ENCODE measurements at places on chromosomes 7 and 10.

DNA sequence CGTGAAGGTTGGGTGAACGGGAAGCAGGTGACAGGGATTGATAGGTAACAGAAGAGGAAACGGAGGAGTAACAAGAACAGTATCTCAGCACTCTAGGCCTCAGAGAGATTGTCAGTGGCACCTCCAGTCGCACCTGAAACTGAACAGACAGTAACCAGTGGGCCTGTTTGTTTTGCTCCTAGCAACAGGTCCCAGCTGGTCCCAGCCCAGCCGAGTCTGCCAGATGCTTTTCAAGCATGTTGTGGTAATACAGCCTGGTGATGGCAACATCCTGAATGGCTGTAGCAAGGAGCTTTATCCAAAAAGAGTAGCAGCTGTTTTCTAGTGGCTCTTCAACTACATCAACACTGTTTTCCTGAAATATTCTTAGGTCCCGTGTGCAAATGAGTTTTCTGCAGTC lies 4.7 kb downstream of the CACNB2 start:
- peak; percentile 3 for DNase-seq

DNA sequence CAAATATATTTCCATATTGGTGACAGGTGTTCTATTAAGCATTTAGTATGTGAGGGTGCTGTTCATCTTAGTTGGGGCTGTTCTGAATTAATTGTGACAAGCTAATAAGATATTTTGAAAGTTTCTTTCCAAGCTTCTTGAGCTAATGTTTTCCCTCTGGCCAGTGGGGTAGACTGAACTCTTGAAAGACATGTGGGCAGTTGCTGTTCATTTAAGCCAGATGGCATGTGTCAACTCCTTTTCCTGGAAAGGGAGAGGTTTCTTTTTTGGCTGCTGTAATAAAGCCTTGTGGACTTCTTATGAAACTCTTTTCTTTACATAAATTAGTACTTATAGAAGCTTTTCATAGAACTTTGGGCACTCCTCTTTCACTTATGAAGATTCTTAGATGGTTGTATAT lies 21.7 kb downstream of the RAB18 start:
- no peak for DNase-seq

DNA sequence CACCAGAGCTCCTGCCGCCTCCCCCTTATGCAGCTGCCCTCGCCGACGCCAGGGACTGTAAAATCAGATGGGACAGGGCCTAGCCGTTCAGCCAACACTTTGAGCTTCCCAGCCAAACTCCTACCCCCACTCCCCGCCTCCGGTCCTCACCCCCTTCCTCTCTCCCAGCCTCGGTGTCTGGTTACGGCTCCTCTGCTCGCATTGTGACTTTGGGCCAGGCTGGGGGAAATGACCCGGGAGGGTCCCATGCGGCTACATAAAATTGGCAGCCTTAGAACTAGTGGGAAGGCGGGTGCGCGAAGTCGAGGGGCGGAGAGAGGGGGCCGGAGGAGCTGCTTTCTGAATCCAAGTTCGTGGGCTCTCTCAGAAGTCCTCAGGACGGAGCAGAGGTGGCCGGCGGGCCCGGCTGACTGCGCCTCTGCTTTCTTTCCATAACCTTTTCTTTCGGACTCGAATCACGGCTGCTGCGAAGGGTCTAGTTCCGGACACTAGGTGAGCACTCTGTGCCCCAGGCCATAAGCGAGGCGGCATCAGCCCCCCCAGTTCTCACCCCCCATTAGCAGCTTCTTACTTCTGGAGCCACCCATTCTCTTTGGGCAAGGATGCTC lies at the start of gene KAZALD1:
Gene KAZALD1, plus strand, starts transcription at position 366 of the 608 bp plus-strand sequence. CDS start 604 bp downstream, outside the sequence.
- DNase-seq: peak; percentile 92

- no peak for DNase-seq
Measured at GRCh38 chr7:125877246-125877645, 947.6 kb upstream of the POT1 start.

GRCh38 chr10:95783741-95784140 lies 27.8 kb downstream of the ENTPD1 start:
- DNase-seq: no peak

- peak; percentile 24 for DNase-seq
Measured at GRCh38 chr10:86857128-86857721, 100.2 kb downstream of the MMRN2 start.

GRCh38 chr10:77325233-77325537 lies 312.4 kb downstream of the KCNMA1 start:
- no peak for DNase-seq

DNA sequence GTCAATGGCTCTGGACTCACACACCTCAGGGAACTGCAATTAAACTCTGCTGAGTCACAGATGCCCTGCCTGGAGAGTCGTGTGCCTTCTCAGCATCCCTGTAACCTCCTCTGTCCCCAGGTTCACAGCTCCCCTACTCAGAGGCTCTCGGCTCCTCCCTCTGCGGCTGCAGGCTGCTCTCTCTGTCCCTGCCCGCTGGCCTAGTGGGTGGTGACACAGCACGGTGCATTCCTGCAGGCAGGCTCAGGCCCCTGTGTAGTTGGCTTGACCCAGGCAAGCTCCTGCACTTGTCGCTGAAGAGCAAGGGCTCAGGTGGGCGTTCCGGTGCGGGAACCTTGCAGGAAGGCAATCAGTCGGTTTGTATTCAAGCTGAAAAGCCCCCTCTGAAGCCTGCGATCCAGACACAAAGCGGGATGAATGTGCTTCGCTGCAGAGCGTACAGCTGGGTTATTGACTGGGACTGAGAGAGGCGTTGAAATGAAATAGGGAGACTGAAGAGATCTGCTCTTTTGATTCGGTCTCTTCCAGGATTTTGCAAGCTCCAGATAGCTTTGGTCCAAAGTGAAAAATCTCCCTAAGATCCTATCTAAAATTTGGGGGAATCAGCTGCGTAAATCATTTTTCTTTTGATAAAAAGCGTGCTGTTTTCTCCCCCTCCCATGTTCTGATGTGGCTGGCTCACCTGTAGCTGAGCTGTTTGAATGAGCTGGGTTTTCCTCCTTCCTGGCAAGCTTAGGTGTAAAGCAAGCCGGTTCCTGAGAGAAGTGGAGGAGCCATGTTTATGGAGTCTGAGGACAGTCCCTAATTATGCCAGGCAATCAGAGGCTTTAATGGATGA lies 208.7 kb upstream of the PHYHIPL start:
- DNase-seq: peak; percentile 19

DNA sequence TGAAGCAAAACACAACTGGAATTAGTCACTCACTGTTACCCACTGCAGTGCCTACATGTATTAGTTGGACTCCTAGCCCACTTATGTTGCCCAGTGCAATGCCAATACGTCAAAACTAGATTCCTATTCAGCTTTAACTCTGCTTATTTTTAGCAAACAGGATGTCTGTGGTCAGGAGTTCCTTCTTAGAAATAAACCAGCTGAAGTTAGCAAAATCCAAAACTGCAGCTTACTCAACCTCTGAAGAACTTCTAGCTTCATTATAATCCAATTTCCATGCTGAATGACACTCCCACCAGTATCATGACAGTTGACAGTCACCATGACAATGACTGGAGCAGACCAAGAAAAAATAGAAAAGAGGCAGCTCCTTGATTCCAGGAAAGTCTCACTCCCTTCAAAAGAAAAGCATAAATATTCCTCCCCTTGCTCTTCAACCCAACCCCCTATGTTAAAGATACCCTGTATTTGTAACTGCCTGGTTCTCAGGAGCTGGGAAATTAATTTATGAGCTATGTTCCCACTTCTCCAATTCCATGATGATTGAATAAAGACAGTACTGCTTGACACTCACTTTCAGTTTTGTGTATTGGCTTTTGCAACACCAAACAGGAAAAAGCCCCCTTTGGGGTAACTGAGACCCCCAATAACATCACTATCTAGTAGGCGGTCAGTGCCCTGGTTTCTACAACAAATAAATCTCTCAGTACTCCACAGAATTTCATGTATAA lies 327.4 kb downstream of the SORCS1 start:
- DNase-seq: no peak

GRCh38 chr7:90690159-90690858 lies 94.2 kb downstream of the CDK14 start:
- no peak for DNase-seq

- no peak for DNase-seq
Measured at GRCh38 chr7:48617993-48618392, 306.4 kb upstream of the CDC14C start.

GRCh38 chr7:24408798-24409430 lies 124.9 kb downstream of the NPY start:
- no peak for DNase-seq

- DNase-seq: no peak
Measured at GRCh38 chr7:29173458-29173857, 21.1 kb upstream of the CHN2 start.

DNA sequence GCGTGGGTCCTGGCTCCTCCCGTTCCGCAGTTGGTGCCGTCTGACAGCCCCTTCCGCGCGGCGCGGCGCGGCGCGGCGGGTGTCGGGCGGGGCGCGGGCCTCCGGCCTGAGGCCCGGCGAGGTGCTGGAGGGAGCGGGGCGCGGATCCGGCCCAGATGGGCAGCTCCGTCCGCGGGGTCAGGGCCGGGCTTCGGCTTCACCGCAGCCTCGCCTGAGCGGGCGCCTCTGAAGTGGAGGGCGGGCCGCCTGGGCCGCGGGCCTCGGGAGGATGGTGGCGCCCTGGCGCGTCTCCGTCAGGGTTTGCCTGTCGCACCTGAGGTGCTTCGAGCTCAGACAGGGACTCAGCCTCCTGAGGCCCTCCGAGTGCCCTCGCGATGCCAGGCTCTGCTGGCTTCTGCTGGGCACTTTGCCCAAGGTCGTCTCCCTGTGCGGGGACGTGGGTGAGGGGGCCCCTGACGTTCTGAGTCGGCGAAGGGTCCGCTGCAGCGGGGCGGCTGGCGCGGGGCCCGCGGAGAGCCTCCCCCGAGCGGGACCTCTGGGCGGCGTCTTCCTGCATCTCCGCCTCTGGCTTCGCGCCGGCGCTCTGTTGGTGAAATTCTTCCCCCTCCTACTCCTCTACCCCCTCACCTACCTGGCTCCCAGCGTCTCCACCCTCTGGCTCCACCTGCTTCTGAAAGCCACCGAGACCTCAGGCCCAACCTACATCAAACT lies 473 bp downstream of the ADCK2 start:
- DNase-seq: no peak

DNA sequence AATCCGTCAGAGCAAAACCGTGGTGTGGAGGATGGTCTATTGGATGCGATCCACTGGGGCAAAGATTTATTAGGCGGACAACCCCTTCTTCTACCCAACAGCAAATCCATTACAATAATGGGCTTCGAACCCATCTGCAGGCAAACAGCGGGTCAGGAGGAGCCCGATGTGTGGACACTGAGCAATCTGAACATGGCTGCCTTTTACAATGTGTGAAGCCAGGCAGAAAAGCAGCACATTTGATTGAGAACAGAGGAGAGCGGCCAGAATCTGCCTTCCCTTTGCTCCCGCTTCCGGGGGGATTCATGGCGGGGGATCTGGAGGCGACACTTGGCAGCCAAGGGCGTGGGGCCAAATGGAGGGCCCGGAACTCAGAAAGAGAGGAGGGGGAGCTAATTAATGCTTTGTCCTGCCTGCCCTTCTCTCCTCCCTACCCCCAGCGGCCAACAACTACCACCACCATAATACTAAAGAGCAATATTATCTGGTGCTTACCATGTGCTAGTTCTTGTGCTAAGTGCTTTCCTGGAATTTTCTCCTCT lies 133.0 kb downstream of the EMX2 start:
- no peak for DNase-seq

Measured in SJCRH30 (cell line).